ENCODE measurements at places on chromosomes 6 and 20.

- DNase-seq = peak; percentile 83
These were observed 56.2 kb downstream of the RAB44 start for GRCh38 chr6:36753671-36754405.

GRCh38 chr6:297571-298232 is 5.4 kb downstream of the DUSP22 start:
- no peak for DNase-seq

GRCh38 chr6:36650848-36651478 is 27.6 kb upstream of the CDKN1A start:
- DNase-seq = no peak

- DNase-seq = peak; percentile 95
These were observed 34.5 kb downstream of the TPD52L1 start for GRCh38 chr6:125188037-125188436.

DNA sequence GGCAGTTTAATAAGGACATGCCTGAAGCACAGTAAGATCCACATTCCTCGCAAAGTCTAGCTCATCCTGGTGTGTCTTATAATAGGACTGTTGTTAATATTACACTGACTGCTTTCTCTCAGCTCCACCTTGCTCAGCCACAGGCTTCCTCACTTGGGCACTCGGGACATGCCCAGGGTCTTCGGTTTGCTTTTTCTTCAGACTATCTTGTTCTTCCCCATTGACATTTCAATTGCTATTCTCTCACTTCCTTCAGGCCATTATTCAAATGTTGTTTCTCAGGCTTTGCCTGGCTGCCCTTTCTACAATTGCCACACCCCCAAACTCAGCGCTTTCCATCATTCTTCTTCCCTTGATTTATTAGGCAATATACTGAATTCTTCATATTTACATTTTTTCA is 274.8 kb upstream of the RGS17 start:
- no peak for DNase-seq

GRCh38 chr6:15447546-15448267 is 201.8 kb downstream of the JARID2 start:
- no peak for DNase-seq

GRCh38 chr20:57882451-57883161 is 172.8 kb upstream of the PMEPA1 start:
- peak; percentile 98 for DNase-seq

GRCh38 chr20:12049125-12049524 is 131.4 kb downstream of the BTBD3 start:
- no peak for DNase-seq

- peak; percentile 33 for DNase-seq
These were observed 43.4 kb downstream of the SLC23A2 start for GRCh38 chr20:4957939-4958362.

GRCh38 chr20:62990306-62990825 is 16.4 kb downstream of the BHLHE23 start:
- DNase-seq = no peak

- DNase-seq = no peak
These were observed 20.7 kb downstream of the MTHFD1L start for GRCh38 chr6:150886155-150886554.

- DNase-seq = no peak
These were observed 2.0 kb downstream of the NCOA3 start for GRCh38 chr20:47503685-47504084.

DNA sequence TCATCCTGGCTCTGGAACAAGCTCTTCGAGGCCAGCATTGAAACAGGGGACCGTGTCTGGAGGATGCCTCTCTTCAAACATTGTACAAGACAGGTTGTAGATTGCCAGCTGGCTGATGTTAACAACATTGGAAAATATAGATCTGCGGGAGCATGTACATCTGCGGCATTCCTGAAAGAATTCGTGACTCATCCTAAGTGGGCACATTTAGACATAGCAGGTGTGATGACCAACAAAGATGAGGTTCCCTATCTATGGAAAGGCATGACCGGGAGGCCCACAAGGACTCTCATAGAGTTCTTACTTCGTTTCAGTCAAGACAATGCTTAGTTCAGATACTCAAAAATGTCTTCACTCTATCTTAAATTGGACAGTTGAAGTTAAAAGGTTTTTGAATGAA is 3.6 kb upstream of the CDKN1A start:
- DNase-seq = peak; percentile 39

GRCh38 chr6:142075516-142076101 is 57.1 kb upstream of the GJE1 start:
- no peak for DNase-seq

- DNase-seq = no peak
These were observed 20.9 kb downstream of the EDN1 start for GRCh38 chr6:12311106-12311505.

GRCh38 chr6:131740161-131740560 is 29.3 kb upstream of the CTAGE9 start:
- DNase-seq = peak; percentile 58

DNA sequence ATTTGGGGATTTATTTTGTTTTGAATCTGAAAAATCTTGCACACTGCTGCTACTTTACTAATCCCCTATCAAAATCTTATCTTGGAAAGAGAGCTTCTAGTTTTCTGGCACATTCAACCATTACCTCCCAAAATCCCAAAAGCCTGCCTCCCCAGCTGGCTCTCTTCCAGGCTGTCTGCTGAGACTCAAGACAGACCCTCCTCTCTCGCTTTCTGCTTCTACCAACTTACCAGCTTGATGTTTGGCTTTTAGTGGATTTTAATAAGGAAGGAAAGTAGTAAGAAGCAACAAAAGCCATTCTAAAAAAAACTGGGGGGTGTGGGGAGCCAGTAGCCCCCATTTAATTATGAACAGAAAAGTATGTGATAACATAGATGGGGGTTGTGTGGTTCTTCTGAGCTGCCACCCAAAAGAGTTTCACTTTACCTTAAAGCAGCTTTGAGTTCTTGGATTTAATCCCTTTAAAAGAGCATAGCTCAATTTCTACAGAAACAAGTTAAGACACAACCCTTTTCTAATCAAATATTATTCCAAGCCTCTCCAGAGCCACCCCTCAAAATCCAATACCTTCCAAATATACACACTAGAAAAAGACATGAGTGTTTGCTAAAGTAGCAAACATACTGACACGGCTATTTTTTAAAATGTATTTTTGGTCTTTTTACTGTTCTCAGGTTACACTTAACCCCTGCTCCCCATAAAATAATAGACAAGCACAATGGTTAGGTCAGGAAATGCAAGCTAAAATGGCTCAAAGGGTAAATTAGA is 71.7 kb downstream of the ATP9A start:
- peak; percentile 70 for DNase-seq

DNA sequence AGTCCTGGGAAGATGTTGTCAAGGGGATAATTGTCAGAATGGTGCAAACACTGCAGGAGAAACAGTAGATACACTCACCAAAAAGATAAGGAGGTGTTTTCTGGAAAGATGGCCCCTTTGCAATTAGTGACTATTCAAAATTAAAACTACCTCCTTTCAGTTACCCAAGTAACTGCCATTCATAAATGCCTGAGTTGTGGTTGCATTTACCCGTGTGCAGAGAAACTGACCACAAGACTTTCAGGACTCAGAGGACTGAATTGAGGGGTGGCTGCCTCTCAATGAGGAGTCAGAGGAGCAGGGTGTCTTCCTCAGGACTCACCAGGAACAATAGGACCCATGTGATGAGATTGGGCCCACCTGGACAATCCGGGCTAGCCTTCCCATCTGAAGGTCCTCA is 39.0 kb downstream of the GCM1 start:
- no peak for DNase-seq

DNA sequence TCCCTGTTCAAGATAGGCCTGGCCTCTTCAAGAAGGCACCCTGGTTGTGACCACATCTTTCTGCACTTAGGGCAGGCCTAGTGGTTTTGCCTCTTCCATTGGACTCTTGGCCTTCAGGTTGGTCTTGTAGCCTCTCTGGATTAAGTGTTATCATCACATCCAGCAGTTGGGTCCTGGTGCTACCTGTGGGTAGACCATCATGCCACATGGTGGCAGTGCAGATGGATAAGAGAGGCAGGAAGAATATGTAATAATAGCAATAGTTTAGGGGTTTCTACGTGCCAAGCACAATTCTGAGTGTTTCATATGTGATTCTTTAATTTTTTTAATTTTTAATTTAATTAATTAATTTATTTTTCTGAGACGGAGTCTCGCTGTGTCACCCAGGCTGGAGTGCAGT is 28.5 kb upstream of the SNRPB2 start:
- DNase-seq = no peak

GRCh38 chr6:20575704-20576451 is 41.6 kb downstream of the CDKAL1 start:
- DNase-seq = no peak

GRCh38 chr6:73983367-73983766 is 287.4 kb downstream of the CD109 start:
- no peak for DNase-seq

GRCh38 chr6:45477278-45477677 is 99.5 kb upstream of the SUPT3H start:
- no peak for DNase-seq

DNA sequence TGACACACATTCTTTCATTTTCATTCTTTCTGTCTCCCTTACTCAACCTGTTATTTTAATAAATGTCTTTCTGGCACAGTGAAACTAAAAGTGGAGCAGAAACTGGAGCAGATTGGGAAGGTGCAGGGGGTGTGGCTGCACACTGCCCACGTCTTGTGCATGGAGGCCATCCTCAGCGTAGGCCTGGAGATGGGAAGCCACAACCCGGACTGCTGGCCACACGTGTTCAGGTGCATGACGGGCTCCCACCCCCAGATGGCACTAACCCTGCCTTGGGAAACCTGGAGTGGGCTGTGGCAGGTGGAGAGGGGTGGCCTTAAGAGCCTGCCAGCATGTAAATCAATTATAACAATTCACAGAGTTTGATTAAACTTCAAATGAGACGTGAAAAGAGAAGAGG is 71.4 kb upstream of the PBOV1 start:
- DNase-seq = no peak

DNA sequence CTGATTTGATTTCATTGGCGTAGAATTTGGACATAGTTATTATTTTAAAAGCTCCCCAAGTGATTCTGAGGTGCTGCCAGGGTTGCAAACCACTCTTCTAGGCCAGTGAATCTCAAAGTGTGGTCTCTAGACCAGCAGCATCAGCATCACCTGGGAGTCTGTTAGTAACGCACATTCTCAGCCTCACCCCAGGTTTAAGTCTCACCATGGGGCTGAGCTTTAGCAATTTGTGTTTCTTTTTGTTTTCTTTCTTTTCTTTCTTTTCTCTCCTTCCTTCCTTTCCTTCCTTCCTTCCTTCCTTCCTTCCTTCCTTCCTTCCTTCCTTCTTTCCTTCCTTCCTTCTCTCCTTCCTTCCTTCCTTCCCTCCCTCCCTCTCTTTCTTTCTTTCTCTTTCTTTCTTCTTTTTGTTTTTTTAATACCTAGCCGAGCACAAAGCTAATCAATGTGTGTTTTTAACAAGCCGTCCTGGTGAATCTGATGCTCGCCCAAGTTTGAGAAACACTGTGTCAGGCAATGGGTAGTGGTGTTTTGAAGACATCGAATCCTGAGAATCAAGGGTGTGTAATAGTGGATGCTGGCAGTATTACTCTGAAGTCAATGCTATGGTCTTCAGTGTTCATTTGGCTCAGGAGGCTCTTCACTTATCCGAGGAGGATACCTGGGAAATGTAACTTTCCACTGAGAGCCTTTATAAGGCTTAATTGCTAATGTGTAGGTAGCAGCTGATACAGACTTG is 104.9 kb downstream of the SLX4IP start:
- no peak for DNase-seq

- DNase-seq = peak; percentile 43
These were observed 21.0 kb upstream of the FYN start for GRCh38 chr6:111894272-111894671.

GRCh38 chr6:132130626-132131298 is 179.6 kb upstream of the CCN2 start:
- peak; percentile 89 for DNase-seq

DNA sequence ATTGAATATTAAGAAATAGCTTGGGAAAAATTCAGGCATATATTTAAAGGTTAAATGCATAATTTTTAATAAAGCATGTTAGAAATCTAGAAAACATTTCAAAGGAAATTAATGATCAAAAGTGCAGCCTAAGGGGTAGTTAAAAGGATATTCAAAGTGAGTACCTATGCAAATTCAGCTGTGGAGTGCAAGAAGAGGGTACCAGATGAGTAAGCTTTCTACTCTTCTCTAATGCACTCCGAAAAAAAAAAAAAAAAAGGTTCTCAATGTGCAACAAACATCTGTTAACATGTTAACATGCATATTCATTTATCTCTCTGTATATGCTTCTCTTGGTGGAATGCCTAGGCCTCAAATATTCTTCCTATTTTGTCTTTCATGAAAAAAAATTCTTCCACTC is 32.0 kb upstream of the KATNA1 start:
- no peak for DNase-seq

- DNase-seq = no peak
These were observed 62.2 kb upstream of the KLHL31 start for GRCh38 chr6:53727748-53728147.

- DNase-seq = no peak
These were observed 338 bp downstream of the SRXN1 start for GRCh38 chr20:652615-653109.

DNA sequence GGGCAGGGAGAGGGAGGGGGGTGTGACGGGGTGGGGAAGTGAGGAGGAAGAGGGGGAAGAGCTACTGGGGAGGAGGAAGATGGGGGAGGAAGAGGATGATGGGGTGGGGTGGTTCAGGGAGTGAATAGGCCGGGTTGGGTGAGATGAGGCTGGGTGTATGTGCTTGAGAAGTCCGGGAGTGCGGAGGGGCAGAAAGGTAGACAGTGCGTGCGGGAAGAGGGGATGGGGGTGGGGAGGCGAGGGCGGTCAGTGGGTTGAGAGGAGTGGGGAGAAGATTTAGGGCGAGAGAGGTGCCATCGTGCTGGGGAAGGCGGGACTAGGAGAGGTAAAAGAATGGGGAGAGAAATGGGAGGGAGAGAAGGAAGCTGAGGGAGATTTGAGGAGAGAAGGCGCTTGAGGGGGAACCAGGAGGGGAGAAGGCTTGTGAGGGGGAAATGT is 30.9 kb upstream of the NOTCH4 start:
- no peak for DNase-seq

- DNase-seq = no peak
These were observed 116.1 kb downstream of the CEBPB start for GRCh38 chr20:50306478-50307423.

GRCh38 chr6:167501831-167502385 is 177.0 kb downstream of the TTLL2 start:
- no peak for DNase-seq

DNA sequence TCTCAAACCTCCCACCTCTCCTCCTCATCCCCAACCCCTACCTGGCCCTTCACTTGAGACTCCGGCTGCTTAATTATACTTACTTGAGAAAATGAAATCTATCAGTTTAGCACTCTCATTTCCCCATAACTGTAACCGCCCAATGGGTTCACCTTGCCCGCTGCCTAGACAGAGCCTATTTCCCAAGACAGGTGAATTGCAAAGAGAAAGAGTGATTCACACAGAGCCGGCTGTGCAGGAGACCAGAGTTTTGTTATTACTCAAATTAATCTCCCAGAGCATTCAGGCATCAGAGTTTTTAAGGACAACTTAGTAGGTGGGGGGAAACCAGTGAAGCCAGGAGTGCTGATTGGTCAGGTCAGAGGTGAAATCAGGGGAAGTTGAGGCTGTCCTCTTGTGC is 301.4 kb upstream of the CDYL start:
- DNase-seq = no peak

- DNase-seq = peak; percentile 77
These were observed 3.3 kb upstream of the ULBP3 start for GRCh38 chr6:150072201-150072600.

- peak; percentile 8 for DNase-seq
These were observed 81.0 kb downstream of the SMLR1 start for GRCh38 chr6:130908188-130908587.
